ENCODE measurements at places on chromosomes 7 and 10. TPM values are rescaled to one million over a fixed set of nuclear protein-coding genes. Genes with fewer than 3 reads are reported as not detected.

Gene ATP5MK
- total RNA-seq, result 101 TPM

Gene IDI2
- total RNA-seq, result not detected

Gene OR9A2
- not detected for total RNA-seq

Gene HDAC9
- 24.2 TPM for total RNA-seq

Gene PARD3
- total RNA-seq, result 37.5 TPM

Gene ASB10
- total RNA-seq, result not detected

Gene PAX4
- total RNA-seq, result not detected

Gene NEUROD6
- not detected for total RNA-seq

Data from IMR-90 (cell line).